Right hindlimb (tissue), 1 donor: ENCODE measurements at places on chromosomes 2 and 18.

GRCh38 chr2:207676827-207677354, 34.5 kb upstream of the CCNYL1 start:
- DNase-seq, result no peak

DNA sequence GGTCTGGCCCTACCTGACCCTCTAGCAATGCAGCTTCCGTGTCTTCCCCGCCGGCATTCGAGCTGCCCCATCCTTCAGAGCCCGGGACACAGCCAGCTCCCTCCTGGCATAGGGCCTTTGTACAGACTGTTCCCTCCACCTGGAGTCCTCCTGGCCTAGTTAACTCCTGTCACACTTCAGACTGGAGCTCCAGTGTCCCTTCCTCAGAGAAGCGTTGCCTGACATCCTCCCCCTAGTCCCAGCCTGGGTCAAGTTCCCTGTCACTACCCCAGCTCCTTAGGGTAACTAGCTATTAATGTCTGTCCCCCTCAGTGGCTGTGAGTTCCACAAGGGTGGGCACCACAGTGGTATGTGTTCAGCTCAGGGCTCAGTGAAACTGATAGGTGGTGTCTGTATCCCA, 45.5 kb upstream of the LOXHD1 start:
- no peak for DNase-seq

DNA sequence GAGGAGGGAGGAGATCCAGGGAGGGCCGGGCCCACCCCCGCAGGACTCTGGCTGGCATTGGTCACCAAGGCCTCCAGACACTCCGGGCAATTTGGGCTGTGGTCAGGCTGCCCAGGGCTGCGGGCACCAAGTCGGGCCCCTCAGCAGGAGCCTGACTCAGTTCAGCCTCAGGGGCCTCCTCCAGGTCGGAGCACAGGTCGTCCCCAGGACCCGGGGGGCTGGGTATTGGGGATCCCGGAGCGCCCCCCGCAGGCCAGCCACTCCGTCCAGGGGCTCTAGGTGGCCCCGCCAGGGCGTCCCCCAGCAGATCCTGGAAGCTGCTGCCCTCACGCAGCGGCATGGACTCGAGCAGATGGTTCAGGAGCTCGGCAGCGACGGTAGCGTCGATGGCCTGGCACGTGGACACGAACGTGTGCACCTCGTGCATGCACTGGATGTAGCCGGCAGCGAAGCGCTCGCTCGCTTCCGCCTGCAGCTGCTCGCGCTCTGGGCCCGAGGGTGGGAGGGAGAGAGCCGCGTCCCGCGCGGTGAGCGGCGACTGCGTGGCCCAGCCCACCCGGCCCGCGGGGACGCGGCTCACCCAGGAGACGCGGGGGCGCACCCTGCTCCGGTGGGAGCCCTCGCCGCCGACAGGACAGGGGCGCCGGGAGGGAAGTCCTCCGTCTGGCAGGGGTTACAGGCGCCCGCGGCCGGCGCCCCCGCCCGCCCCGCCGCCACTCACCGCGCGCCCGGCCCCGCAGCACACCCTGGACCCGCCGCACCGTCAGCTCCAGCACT, 884 bp downstream of the HES6 start:
- no peak for DNase-seq

- DNase-seq, result peak; percentile 36
Measured at GRCh38 chr18:27948986-27949385, 227.9 kb downstream of the CDH2 start.

DNA sequence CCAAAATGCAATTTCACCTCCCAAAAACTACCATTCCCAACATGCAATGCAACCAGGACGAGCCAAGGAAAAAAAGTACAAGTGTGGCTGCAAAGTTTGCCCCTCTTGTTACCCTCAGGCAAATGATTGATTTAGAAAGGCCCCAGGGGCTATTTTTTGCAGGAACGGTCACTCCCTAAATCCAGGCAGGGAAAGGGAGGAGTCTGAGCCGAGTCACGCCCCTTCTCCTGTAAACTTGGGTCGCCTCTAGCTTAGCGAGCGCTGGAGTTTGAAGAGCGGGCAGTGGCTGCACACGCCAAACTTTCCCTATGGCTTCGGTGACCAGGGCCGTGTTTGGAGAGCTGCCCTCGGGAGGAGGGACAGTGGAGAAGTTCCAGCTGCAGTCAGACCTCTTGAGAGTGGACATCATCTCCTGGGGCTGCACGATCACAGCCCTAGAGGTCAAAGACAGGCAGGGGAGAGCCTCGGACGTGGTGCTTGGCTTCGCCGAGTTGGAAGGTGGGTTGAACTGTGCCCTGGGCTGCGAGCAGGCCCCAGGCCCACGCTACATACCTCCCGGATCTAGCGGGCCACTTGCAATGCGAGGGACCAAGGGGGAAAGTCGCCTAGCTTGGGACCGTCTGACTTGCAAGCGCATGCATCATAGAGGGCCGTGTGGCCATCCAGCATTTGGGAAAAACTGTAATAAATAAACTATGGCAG, at the start of gene GALM:
TSS of gene GALM (plus strand) at position 261 of the 702 bp plus-strand sequence. CDS start at position 309, 48 bp downstream.
- peak; percentile 92 for DNase-seq

GRCh38 chr2:113240915-113241911, 37.5 kb downstream of the PAX8 start:
- no peak for DNase-seq

DNA sequence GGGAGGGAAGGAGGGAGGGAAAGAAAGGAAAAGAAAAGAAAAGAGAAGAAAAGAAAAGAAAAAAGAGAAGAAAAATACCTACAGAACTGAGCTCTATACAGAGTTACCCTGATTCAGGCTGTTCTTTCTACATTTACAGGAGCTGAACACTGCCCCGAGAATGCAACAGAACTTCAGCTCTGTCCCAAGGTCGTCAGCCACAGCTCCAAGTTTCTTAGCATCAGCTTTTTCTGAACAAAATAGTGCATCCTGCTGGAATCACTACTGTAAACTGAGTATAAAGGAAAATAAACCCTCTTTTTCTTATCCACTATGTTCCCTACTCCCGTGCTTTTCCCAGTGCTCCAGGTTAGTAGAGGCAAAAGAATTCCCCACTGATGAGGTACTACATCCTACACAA, 4.7 kb upstream of the PPP4R1 start:
- no peak for DNase-seq

DNA sequence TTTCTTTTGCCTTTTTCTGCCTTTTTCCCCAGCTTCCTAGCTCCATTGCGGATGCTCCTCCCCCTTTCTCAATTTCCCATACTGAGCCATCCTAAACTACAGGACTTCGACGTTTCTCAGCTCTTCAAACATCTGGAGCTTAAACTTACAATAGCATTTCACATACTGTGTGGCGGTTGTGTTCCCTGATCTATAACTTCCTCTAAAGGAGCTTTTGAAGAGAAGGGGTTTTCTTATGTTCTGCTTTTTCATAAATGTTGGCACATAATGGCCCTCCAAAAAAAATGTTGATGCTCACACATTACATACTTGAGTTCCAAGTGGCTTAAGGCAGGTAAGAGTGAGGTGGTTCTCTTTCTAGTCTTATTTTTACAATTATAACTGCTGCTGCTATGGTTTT, 87.4 kb downstream of the RNF144A start:
- no peak for DNase-seq

GRCh38 chr2:239109041-239109927, 261.4 kb downstream of the TWIST2 start:
- DNase-seq, result no peak

GRCh38 chr2:136028001-136028400, 42.6 kb upstream of the DARS1 start:
- DNase-seq, result no peak

DNA sequence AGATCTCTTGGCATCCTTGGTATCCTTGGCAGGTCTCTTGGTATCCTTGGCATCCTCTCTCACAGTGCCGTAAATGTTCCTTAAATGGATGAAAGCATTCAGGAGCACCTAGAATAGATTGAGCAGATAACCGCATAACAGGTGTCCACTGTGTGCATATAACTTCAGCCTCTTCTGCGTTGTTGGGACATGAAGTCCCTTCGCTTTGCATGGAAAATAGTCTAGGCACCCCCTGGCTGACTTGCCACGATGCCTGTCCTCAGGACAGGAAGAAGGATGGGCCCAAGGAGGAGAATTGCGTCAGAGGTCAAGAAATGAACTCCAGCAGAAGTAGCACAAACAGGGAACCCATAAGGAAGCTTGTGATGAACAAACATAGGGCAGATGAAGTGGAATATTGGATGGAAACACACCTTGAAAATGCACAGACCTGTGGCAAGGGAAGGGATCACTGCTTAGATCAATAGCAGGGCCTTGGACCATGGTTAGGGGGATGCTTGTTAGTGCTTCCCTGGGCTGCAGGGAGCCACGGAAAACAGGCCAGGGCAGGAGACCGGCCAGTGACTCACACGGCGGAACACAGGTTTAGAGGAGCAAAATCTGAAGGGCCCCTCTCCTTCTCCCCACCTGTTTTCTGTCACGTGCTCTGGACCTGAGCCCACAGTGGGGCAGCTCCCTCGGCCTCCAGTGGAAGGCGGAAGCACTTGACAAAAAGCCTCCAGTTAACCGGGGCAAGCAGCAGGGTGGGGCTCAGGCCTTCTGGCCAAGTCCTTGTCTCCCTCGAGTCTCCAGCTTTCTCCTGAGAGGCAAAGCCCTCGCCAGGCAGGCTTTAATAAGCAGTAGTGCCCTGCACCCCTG, 99.2 kb upstream of the ASAP2 start:
- DNase-seq, result no peak

DNA sequence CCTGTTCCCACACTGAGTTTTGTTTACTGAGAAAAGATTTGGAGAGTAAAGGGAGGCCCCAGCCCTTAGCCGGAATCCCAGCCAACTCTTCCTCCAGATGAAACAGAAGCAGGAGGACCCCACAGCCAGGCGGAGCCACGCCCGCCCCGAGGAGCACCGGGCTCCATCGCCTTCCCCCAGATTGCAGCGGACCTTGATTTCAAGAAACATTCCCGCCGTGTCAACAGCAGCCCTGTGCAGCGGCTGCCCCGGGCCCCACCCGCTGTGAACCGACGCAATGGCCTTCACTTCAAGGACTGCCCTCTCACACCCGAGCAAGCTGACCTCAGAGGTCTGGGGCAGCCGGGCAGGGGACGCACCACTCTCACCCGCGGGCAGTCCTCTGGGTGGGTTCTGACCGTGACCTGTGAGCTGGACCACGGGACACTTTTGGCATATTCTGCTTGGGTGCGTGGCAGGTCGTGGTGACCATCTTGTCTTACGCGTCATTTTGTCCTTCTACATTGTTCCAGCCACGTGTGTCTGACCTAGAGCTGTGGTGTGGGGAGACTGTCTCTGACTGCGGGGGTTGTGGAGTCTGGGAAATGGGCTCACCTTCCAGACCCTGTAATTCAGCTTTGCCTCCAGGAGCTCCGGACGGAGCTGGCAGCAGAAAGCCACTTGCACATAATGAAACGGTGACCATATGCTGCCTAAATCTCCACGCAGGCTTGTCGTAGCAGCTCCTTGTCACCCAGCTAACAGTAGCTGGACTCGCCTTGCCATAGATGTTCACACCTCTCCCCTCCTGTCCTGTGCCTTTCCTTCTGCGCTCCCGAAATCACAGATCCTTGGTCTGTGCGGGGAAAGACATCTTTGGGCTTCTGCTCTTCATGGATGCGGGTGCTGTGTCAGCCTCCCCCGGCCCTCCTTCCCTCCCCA, 32.0 kb upstream of the INHBB start:
- no peak for DNase-seq

DNA sequence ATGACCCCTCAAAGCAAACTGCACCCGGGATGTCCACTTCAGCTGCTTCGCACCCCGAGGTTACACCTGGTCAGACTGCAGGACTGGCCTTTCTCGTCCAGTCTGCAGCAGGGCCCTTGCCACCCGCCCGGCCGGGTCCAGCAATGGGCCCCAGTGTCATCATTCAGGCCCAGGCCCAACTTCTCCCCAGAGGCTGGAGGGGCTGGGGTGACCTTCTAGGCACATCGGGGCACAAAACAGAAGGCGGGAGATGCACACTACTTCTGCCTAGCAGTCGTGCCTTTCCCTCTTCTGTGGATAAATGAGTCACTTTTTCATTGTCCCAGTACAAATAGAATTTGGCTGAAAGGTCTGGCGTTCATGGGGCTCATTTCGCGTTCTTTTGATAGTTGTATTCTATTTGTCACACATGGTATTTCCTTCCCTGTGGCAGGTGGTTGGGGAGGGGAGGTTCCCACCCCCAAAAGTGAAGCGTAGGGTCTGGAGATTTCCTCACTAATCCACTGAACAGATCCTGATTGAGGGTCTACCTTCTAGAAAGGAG, 56.9 kb upstream of the ID2 start:
- no peak for DNase-seq

GRCh38 chr2:7405861-7406715, 488.9 kb downstream of the RNF144A start:
- DNase-seq, result no peak

DNA sequence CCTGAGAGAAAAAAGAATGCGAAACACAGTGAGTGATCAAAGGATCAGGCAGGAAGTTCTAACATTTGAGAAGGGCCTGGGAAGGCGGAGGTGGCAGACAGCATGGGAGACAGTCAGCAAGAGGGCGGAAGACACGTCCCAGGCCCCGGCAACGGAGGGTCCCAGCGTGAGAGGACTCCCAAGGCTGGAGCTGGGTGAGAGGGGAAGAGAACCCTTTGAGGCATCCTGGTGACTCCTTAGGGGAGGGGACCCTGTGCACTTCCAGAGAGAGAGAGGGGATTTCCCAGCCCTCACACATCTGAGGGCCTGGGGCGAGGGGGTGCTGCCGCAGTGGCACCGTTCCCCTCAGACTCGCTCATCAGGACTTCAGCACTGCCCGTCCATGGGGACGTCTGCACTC, 133.4 kb downstream of the RTP5 start:
- no peak for DNase-seq

DNA sequence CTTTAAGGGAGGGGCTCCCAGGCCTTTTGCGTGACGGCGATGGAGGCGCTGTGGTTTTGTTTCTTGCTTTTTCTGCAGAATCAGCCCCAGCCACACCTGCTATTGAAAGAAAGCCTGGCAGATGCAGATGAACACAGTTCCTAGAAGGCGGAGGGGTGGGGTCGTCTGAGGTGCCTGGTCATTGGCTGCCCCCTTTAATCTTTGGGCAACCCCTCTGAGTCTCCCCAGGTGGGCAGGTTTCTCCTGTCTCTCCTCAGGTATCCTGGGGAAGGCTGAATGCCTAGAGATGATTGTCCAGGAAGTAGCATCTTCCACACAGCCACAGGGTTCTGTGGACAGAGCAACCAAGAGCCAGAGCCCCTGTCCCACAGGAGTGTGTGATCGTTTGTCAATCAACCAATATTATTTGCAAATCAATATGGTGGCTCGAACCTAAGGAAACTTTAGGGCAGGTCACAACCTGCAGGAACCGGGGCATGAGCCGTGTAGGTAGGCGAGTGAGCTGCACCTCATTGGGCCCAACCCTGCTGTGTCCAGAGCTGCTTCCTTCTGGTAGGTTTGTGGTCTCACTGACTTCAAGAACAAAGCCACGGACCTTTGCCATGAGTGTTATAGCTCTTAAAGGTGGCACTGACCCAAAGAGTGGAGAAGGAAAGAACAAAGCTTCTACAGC, 104.3 kb downstream of the NDUFA10 start:
- peak; percentile 7 for DNase-seq

GRCh38 chr2:181051861-181052522, 71.6 kb downstream of the UBE2E3 start:
- DNase-seq, result no peak

GRCh38 chr18:39057423-39058064, 1491.9 kb upstream of the CELF4 start:
- DNase-seq, result no peak
